ENCODE measurements at places on chromosomes 1 and 21.

DNA sequence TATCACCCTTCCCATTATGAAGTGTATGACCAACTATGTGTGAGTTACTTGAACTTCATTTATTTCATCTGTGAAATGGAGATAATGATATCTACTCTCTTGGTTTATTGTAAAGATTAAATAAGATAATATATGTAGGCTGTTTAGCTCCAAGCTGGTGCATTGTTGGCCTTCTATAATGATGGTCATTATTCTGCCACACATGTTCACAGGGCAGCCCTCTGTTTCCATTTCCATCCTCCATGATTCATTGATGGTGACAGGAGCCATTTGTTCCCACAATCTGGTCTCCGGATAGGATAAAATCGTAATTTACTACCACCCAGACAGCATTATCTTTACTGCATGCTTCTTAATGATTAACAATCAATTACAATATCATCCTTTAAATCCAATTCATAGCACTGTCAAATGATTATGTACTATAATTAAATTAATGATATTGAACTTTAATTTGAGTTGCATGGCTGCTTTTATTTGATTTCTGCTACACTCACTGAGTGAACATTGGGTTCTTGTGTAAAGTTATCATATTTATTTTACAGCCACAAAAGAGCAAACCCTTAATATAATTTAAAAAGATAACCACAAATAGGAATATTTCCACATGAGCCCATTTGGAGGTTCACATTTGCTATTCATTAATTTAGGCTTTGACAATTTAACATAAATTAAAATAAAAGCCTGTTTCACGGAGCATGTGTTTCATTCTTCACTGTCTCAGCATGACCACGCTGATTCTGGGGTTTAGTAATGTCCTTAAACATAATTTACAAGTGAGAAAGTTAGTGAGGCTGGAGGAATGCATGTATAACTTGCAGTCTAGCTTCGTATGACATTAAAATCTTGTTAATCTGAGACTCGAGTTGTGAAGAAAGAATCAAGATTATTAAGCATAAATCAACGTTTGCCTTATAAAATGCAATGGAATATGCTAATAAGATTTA lies 596.4 kb upstream of the ZRANB2 start:
- DNase-seq = no peak

- no peak for DNase-seq
These were observed 91.2 kb downstream of the APP start for GRCh38 chr21:26079366-26079765.

DNA sequence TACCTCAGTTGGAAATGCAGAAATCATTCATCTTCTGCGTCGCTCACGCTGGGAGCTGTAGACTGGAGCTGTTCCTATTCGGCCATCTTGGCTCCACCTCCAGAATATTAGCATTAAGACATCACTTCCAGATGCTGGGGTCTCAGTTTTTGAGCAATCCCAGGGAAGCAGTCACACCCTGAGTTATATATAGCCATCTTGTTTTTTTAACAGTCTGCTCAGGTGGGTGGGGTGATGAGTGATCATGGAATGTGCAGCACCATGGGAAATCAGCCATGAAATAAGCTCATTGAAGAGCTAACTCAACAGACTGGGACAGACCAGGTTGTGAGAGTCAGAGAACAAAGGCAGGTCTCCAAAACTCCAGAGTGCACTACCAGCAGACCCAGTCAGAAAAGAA lies 27.0 kb upstream of the HMGB4 start:
- no peak for DNase-seq

GRCh38 chr1:100074604-100075395 lies 57.9 kb downstream of the SASS6 start:
- DNase-seq = no peak

Data from activated CD4-positive, alpha-beta T cell treated with anti-CD3 and anti-CD28 coated beads, Interleukin-2, amount 50 U/mL, for 1 hour (primary cell).